HEK293T (cell line): ENCODE measurements at places on chromosomes 5 and 9.

- DNase-seq: no peak
These were observed 44.6 kb downstream of the JAKMIP2 start for GRCh38 chr5:147737921-147738320.

DNA sequence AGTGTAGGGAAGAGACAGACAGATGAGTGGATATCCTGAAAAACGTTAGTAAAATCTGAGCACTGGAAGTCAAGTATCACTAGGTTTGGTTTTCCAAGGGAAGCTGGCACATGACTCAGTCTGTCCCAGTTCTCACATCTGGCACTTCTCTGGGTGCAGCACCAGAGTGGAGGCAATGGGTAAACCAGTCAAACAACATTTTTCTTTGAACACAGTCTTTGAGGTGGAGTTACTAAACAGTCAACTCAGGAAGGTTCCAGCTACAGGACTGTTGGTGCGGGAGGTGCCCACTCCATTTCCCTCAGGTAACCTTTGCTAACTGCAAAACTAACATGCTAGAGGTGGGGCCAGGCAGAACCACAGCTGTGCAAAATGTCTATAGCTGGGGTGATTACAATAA lies 301.4 kb upstream of the RFX3 start:
- no peak for DNase-seq

GRCh38 chr9:127803507-127804352 lies 1.0 kb downstream of the FPGS start:
- DNase-seq: no peak

- DNase-seq: peak; percentile 39
These were observed 7.1 kb upstream of the AFAP1L1 start for GRCh38 chr5:149264439-149265067.

DNA sequence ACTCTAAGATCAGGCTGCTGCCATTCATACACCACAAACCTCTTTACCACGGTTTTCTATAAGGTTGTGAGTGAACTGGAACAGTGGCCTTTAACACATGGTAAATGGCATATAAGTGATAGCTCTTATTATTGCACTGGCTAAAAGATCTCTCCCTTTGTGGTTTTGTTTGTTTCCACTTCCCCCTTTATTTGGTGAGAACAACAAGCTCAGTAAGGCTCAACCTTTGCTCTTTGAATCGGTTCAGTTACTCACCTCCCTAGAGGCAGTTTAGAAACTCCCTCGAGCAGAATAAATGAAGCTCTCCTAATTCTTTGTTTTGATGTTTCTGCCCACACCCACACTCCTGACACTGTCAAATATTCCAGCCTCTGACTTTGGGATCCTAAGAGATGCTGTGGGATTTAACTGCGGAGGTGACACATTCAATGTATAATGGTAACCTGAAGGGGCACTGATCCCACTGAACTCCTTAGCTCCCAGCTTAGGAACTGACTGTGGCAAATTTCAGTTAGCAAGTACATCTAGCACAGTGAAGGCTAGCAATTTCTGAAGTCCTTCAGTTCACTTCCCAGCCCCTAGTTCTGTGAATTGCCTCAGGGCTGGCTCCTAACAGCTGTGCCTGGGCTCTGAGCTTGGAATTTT lies 22.5 kb upstream of the RAD23B start:
- DNase-seq: no peak

DNA sequence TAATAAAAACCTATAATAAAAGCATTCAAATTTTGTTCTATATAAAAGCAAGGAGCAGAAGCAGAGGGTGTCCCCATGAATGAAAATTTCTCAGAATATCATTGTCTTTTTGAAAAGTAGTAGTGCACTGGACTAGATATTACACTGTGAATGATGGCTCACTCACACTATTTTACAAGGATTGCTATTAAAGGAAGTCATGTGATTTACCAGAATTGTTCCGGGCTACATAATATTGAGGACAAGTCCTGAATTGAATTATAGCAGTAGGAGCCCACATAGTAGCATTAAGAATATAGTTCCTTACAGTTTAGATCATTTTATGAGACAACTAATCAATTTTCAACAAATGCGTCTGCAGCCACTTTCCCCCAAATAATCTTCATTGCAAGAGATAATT lies 7.7 kb upstream of the TLE4 start:
- DNase-seq: no peak

- no peak for DNase-seq
These were observed 35.1 kb upstream of the JADE2 start for GRCh38 chr5:134490255-134490924.

GRCh38 chr9:92482329-92482728 lies at the start of gene ASPN:
ASPN (minus strand) TSS chr9:92482506.
- no peak for DNase-seq

- no peak for DNase-seq
These were observed 60.1 kb downstream of the SEMA4D start for GRCh38 chr9:89437772-89438171.

GRCh38 chr9:35415402-35416097 lies 74.4 kb upstream of the RUSC2 start:
- DNase-seq: no peak

- DNase-seq: no peak
These were observed 19.7 kb upstream of the GAS1 start for GRCh38 chr9:86966852-86967511.

GRCh38 chr5:14168793-14169262 lies 25.7 kb downstream of the TRIO start:
- DNase-seq: no peak

DNA sequence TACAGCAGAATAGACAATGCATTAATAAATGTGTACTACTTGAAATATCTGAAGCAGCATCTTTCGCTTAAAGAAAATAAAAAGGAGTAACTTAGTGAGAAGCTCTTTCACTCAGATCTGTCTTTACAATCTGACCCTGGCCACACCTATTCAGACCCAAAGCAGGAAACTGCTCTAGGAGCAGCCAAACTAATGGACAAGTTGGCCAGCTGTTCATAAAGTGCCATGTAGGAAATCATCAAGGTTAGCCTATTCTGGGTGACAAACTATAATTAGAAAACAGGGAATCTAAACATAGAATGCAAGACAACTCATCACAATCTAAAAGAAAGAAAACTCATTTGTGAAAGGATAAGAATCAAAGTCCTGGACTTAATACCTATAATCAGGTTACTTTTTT lies 101.3 kb downstream of the AGTPBP1 start:
- no peak for DNase-seq

DNA sequence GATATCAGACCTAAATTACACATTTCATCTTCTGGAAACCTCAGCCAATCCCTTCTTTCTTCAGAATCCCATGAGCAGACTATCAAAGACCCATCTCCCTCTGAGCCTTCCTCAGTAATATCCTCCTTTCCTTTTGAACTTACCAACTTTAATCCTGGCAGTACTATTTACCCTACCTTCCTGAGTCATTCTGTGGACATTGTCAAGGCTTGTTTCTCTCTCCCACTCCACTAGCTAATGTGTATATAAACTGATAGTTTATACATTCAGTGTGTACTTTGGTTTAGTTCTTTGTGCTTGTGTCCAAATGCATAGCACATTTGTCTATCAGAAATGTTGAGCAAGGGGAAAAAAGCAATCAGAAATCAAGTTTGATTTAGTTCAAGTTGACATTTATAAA lies 568.3 kb downstream of the CSNK1G3 start:
- DNase-seq: no peak

GRCh38 chr9:27412963-27413362 lies 111.1 kb upstream of the IFNK start:
- no peak for DNase-seq

DNA sequence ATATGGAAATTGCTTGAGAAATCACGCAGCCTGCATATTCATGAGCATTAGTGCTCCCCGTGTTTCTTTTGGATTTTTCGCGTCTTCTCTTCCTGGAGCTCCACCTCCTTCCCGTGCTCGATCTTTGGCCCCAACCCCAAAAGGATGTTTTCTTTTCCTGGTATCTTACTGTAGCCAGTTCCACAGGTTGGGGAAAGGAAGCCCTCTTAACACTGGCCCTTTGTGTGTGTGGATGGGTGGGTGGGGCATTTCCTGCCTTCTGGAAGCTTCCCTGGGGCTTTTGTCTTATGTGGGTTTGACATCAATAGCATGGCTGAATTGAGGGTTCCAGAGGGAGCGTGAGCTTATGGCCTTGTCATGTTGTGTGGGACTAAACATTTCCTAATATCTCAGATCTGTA lies 21.9 kb downstream of the STXBP1 start:
- DNase-seq: no peak

DNA sequence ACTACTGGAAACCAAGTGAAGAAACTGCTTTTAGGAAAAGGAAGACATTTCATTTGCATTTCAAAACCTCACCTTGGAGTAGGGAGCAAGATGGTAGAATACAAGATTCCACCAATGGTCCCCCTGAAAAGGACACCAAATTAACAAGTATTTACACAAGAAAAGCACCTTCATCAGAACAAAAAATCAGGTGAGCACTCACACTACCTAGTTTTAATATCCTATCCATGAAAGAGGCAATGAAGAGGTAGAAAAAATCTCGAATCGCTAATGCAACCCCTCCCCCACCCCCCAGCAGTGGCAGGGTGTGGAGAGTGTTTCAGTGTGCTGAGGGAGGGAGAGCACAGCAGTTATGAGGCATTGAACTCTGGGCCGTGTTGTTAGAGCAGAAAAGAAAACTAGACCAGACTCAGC lies 1397.0 kb upstream of the C9orf72 start:
- no peak for DNase-seq

GRCh38 chr9:96004379-96004778 lies 128.9 kb downstream of the ERCC6L2 start:
- DNase-seq: no peak

DNA sequence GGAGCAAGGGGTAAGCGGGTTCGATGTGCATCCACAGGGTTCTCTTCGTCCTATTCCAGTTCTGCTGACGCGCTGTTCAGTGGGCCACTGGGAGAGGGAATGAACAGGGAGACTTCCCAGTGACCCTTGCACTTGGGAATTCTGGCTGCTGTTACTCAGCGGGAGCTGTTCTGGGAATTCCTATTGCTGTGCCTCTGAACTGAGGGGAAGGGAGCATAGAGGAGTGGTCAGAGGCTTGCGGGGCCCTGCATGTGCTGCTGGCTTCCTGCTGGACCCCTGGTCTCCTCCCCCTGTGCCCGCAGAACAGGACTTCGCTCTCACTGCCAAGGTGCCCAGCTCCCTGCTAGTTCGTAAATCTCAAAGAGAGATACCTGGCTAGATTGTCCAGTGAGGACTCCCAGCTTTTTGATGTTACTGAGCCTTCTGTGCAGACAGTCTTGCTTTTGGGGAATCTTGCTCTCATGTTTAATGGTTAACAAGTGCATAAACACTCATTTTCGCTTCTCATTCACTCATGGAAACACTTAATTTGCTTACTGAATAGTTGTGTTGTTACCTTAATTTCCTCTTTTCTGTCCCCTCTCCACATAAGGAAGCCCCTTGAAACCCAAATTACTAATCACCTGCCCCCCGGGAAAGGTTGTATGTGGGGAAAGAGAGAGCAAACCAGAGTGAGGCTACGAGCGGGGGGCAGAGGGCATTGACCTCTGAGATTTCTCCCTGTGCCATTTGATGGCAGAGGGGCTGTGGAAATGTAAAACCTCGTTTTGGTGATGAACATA lies 5.9 kb downstream of the TRIO start:
- no peak for DNase-seq

- no peak for DNase-seq
These were observed 632.4 kb upstream of the TYRP1 start for GRCh38 chr9:12060811-12061210.

DNA sequence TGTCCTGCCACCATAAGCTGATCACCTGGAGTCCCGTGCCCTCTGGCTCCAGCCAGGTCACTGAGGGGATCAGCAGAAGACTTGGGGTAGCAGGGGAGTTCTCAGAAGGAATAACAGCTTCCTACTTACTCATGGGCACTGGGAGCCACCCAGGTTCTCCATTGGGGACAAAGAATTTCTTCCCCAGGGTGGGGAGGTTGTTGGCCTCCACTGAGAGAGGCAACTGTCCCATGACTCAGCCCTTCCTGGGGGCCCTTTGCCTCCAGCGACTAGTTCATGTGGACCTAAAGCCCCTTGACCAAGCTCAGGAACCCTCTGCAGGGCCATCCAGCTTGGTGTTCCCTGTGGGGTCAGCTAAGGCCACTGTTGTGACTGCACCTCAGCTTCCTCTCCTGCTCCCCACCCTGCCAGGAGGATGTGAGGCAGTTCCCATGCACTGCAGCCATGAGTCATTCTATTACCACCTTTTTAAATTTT lies 175.0 kb downstream of the AUH start:
- DNase-seq: no peak

DNA sequence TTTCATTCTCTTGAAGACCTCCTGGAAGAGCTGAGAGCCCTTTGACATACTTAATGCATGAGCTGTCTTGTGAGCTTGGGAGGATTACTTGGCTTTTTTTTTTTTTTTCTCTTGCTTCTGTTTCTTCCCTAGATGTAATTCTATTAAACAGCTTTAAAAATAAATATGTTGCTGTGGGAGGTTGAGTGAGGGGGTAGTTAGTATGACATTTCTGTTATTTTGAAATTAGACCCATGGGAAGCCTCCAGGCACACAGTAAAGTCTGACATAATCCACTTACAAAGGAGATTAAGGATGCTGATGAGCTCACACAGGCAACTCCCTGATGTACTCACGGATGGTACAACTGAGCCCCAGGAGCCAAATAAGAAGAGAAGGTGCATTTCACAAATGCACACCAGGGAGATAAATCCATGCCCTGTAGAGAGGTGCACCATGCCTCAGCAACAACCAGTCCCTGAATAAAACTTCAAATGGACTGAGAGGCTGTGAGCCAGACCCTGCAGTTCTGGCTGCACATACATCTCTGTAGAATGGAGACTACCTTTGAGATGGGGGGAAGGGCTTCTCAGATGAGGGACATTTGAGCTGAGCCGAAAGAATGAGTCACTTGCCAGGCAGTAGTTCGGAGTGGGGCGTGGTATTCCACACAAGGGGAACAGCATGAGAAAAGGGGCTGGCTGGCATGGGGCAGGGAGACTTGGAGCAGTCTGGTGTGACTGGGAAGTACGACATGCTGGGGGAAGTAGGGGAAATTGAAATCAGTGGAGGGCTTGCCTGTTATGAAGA lies 68.7 kb downstream of the ACTL7B start:
- peak; percentile 15 for DNase-seq

DNA sequence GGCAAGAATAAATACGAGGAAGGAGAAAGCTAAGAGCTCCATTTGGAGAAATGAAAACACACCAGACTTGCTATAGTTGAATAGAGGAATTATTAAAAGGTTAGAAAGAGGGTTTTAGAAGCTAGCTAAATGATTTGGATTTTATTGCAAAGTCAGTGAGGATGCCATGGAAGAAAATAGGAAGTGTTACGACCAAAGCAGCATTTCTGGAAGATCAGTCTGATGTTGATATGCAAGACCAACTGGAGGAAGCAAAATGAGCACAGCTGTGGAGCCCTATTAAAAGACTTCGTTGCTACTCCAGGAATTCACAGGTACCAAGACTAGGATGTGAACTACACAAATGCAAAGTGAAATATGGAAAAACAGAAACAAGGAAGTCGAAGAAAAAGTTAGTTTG lies 2.1 kb downstream of the DHX29 start:
- no peak for DNase-seq

GRCh38 chr9:8486095-8486494 lies 686.5 kb upstream of the DMAC1 start:
- DNase-seq: peak; percentile 10

- no peak for DNase-seq
These were observed 322.4 kb downstream of the TMEM161B start for GRCh38 chr5:87946271-87946670.
